ENCODE measurements at places on chromosomes 7 and 10.

DNA sequence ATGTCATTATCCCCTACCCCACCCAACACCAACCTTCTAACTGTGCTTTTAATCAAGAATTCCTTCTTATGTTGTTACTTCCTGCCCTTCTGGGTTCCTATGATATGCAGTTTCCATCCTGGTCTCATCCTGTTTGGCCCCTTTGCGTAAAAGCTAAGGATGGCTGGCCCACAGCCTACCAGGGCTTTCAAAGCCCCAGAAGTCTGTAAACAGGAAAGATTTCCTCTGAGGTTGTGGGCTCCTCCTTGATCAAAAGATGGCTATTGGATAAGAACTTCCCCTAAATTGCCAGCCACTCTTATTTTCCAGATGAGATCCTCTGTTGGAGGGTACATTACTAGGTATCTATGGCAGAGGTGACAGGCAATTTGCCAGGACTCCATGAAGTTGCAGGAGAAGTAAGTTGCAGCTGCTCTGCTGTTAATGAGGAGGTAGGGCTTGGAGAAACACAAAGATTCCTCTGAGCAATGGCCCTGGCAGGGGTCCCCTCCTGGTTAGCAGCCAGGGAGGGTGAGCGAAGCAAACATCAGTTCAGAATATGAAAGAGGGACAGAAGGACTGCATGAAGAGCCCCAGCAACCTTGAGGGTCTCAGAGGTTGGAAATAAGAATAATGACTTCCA is 32.1 kb downstream of the NRP1 start:
- peak; percentile 4 for DNase-seq

DNA sequence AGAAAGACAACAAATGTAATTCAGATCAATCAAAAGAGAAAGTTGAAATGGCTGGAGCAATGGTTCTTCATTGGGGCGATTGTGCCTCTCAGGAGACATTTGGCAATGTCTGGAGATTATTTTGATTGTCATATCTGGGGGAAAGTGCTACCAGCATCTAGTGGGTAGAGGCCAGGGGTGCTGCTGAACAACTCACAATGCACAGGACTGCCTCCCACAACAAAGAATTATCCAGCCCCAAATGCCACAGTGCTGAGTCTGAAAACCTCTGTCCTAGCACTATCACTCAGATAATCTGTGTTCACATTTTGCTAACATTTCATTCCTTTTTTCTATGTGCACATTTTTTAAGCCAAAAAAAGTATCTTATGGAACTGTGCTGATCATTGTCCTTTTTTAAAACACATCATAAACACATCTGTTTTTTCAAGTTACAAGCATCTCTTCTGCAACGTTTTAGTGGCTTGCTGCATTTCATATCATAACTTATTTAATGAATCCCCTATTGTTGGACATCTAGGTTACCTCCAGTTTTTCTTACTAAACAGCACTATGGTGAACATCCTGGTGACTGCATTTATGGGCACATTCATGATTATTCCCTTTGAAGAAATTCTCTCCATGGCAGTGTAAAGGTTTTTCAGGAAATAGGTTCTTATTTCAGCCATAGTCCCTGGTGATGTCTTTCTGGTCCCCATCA is 114.2 kb downstream of the C10orf105 start:
- no peak for DNase-seq

DNA sequence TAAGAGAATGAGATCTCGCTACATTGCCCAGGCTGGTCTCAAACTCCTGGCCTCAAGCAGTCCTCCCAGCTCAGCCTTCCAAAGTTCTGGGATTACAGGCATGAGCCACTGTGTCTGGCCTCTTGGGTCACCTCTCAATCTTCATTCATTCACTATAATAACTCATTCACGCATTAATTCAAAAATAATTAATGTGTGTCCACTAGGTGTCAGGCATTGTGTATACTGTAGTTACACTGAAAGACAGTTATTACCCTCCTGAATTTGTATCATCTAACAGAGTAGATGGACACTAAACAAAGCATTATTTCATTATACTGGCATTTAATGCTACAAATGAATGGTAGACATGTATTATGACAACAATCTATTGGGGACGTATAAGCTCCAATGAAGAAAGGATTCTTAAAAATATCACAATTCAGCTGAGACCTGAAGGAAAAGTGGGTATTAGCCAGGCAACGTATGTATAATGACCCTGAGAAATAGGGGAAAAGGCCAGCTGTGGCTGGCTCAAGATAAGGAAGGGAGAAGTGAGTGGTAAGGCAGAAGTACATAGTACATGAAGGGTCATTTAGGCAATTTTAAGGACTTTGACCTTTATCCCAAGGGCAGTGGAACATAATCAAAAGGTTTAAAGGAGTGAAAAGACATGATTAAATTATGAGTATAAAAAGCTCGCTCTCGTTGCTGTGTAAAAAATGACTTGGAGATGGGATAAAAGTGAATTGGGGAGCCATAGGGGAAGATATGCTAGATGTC is 150.7 kb downstream of the BTAF1 start:
- DNase-seq, result no peak

DNA sequence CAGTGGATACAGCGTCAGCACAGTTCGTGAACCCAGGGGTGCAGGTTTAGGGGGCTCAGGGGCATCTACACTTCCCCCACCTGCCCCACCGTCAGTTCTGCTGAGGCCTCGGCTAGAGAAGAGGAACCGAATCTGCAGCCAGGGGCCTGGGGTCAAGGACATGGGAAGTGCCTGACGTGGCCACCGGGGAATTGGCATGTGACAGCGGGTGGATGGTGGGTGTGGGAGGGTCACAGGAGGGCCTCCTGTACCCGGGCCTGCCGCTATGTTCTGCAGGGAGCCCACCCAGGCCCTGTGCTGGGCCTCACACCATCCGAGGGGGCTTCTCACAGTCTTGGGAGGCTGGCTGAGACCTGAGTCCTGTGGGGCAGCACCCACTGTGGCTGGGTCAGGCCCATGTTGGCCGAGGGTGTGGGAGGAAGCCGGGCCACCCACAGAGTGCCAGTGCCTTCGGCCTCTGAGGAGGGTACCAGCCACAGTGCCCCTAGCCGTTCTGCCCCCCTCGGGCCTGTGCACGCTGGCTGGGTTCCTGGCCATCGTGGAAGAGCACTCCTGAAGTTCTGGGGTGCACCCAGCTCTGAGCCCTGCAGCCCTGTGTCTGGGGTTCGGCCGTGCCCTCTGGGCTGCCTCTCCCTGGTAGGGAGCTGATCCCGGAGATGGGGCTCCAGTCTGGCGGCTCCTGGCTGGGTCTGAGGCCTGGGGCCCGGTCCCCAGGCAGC is 5.9 kb downstream of the TTYH3 start:
- no peak for DNase-seq

DNA sequence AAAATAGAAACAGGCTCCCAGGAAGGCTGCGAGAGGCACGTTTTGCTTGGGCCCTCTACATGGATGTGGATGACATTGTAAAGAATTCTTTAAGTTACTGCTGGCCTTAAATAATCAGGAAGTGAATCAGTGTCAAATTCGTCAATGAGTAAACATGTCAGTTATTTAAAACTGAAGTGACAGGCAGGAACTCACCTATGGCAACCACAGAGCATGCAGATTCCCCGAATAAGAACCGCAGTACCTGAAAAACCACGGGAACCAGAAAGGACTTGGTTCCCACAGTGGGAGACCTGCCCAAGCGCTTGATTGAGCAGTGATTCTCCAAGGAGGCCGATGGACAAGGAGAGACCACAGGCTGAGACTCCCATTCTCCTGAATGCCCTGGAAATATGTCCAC is 351.2 kb upstream of the AKR1E2 start:
- no peak for DNase-seq

DNA sequence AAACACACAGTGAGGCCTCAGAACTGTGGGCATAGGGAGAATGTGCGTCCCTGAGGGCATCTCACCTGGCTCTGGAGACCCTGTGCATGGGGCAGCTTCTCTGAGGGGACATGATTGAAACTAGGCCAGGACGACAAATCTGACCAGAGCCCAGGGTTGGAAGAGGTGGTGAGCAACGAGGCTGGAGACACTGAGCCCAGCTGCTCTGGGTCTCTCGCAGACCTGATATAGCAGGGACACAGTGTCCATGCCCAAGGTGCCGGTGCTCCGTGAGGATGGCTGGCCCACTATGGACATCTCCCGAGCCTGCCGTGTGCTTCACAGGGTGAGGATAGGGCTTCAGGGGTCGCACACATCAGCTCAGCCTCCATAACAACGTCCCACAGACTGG is 49.3 kb upstream of the INSIG1 start:
- no peak for DNase-seq

- DNase-seq, result no peak
Observed at GRCh38 chr7:103989200-103989784, at the start of gene RELN. Gene RELN (minus strand): TSS chr7:103989658. CDS start chr7:103989356, 302 bp downstream.

DNA sequence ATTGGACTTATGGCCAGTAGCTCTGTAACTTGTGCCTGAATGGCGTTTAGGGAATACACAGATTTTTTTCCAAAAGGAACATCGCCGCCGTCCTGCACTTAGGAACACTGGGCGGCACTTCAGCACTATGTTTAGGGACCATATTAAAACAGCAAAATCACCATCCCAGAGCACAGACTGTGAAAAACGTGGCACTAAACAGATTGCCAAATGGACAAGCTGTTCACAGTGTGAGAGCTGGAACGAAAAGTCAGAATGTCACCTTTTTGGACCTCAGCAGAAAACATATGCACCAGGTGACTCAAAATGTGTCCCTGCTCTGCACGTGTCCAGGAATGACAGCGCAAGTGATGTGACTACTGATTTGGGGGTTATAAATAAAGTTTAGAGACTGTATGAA is 87.9 kb downstream of the ODAD2 start:
- no peak for DNase-seq

- no peak for DNase-seq
Observed at GRCh38 chr10:87966459-87966858, 103.0 kb downstream of the PTEN start.

DNA sequence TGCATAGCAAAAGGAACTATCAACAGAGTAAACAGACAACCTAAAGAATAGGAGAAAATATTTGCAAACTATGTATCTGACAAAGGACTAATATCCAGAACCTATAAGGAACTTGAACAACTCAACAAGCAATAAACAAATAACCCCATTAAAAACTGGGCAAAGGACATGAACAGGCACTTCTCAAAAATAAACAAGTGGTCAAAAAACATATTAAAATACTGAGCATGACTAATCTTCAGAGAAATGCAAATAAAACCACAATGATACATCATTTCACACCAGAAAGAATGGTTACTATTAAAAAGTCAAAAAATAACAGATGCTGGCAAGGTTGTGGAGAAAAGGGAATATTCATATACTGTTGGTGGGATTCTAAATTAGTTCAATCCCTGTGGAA is 17.1 kb downstream of the MAGI2 start:
- no peak for DNase-seq

- no peak for DNase-seq
Observed at GRCh38 chr10:101216207-101217043, 12.8 kb downstream of the LBX1 start.

DNA sequence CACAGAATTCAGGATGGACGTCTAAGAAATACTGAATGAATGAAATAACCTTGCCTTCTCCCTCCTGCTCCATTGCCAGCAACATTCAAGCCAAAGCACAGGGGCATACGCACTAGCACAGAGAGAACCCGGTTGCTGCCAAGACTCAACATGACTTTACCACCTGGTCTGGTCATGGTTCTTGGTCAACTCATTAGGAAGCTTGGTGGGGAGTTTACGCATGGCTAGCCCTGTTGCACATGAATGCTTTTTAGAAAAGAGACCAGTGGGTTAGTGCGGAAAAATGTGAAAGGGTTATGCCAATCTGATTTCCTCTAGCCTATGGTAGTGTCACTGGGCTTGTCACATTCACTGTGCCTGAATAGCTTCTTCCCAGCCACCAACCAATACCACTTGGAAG is 187.6 kb upstream of the NEBL start:
- peak; percentile 16 for DNase-seq

GRCh38 chr7:98624846-98625420 is 7.8 kb downstream of the NPTX2 start:
- DNase-seq, result no peak

GRCh38 chr7:155460926-155461613 is 3.1 kb downstream of the EN2 start:
- no peak for DNase-seq

DNA sequence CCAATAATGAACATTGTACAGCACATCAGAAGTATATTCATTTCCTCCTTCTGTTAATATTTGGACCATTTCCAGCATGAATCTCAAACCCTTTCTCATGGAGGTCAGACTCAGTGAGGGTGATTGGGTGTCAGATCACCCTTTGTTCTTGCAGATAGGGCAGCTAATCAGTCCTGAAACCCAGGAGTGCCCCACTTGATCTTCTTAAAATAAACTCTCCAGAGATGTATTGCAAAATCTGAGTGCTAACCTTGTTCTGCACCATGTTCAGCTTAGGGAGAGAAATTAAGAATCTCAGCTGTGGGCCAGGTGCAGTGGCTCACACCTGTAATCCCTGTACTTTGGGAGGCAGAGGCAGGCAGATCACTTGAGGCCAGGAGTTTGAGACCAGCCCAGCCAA is 869.4 kb downstream of the TYW1 start:
- DNase-seq, result no peak

DNA sequence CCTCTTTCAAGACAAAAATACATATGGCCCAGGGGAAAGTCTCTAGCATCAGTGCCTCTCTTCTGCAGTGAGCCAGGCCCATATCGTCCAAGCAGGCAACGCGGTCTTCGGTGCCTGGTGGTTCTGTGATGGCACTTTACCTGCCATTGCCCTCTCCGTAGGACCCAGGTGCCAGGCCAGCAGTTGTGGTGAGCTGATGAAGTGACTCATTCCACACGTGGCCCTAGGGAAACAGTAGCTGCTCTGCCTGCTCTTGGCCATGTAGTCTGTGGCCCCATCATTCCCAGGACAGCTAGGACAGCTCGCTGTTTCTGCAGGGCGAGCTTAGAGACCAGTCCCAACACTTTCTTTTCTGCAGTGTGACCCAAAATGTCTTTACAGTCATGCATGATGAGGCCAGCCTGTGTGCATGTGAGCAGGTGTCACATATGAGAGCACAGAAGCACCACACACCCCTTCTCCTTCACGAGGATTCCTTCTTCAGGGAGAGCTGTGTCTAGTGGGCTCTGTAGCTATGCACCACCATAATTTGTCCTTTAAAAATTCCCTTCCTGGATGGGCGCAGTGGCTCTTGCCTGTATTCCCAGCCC is 39.0 kb downstream of the SVIL start:
- DNase-seq, result no peak

DNA sequence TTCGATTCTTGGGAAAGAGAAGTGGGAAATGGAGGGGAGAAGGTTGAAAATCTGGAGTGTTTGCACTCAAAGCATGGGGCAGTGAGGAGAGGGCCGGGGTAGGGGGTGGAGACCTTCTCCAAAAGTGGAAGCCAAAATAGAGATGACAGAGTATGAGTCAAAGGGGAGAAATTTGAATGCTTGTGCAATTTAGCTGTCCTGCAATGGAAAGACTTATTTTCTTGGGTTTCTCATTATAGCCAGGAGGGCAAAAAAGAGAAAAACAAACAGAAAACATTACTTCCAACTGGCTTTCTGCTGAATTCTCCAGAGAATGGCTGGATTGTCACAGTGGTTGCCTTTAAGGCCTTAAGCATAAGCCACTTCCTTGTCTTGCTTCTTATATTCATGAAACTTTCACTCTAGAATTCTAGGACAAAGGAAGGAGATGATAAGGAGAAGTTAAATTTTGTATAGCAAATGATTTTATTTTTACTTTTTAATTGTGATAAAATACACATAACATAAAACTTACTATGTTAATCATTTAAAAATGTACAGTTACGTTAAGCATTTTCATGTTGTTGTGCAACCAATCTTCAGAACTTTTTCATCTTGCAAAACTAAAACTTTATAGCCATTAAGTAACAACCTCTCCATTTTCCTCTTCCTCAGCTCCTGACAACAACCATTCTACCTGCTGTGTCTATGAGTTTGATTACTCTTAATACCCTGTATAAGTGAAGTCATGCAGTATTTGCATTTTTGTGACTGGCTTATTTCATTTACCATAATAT is 100.2 kb downstream of the GPR85 start:
- no peak for DNase-seq
